Activated T-cell treated with anti-CD3 and anti-CD28 coated beads, Interleukin-2, amount 50 U/mL, for 48 hours (primary cell): ENCODE measurements at places on chromosomes 1 and 21.

DNA sequence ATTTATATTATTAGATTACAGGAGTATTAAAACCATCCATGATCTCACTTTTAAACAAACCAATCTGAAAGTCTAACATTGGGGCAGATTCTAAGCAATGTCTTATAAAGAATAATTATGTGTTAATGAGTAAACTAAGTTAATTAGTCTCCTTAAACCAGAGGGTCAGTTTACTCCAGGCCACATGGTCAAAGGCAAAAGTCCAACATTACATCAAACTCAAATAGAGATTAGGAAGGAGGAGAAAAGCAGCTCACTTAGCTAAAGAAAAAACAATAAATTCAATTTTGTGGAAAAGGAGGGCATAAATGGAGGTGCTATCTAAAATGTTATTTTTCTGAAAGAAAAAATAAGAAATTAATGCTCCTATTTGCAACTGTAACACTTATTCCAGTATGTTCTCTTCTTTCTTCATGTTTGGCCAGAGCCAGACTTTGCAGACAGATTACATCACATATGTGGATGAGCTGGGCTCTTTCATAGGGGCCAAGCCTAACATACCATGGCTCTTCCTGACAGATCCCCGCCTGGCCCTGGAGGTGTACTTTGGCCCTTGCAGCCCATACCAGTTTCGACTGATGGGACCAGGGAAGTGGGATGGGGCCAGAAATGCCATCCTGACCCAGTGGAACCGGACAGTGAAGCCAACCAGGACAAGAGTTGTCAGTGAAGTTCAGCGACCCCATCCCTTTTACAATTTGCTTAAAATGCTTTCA is 24.3 kb upstream of the FMO2 start:
- DNase-seq: no peak

DNA sequence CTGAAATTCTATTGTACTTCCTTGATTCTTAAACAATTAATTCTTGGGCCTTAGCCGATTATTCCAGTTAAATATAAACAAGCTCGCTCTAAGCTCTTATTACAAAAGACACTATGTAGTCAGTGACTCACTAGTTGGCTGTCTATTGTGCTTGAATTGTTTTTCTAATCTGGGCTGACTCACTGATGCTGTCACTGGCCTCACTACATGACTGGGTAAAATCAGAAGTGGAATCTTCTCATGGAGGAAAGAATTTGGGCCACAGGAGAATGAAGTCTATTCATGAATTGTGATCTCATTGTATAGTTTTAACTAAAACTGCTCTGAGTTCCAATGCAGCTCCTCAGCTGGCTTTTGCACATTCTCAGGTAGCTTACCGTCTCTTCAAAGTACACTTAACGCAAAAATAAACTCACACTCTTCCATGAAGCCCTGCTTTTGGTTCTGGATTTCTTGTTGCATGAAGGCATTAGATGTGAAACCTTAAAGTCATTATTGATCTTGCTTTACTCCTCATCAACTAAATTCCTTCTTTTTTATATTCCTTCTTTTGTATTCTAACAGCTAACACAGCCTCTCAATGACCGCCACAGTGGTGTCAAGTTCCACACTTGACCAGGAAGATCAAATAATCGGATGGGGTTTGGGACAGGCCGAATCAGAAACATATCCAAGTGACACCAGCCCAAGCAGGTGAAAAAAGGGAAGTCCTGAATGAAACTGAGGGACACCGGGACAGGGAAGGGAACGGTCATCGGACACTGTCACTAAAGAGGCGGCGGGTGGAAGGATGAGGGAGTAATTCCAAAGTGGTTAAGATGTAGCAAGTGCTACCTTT is 80.9 kb upstream of the LBR start:
- no peak for DNase-seq

DNA sequence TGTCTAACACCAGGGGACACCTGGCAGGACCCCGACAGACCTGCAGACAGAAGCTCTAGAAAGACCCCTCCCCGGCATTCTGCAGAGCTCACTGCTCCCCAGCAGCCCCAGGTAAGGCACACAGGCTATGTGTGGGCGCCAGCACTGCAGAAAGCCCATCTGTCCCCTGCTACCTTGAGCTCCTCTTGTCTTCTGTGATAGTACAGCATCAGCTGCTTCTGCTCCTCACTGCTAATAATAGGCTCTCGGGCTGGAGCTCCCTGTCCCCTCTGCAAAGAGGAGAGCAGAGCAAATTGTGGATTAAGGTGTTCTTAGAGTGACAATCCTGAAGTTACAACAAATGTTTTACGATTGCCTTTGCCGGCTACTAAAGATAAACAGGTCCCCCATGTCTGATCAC is 10.1 kb downstream of the CFAP298 start:
- DNase-seq: no peak

DNA sequence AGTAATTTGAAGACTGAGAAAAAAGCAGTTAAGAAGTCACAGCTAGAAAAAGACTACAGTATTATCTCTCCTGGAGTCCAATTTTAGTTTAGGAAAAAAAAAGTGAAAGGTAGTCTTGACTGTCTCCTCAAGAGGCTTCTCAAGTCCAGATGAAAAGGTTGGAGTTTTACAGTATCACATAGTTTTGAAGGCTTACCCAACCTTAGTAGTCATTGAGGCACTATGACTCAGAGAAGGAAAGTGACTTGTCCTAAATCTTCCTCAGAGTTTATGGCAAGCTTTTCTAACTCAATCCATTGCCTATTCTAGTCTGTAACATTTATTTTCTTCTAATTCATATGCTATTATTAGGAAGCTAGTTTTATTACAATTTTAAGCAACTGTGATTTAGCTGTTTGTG is 174.9 kb downstream of the DPYD start:
- no peak for DNase-seq

GRCh38 chr1:92439291-92439690 is 47.4 kb downstream of the GFI1 start:
- no peak for DNase-seq

DNA sequence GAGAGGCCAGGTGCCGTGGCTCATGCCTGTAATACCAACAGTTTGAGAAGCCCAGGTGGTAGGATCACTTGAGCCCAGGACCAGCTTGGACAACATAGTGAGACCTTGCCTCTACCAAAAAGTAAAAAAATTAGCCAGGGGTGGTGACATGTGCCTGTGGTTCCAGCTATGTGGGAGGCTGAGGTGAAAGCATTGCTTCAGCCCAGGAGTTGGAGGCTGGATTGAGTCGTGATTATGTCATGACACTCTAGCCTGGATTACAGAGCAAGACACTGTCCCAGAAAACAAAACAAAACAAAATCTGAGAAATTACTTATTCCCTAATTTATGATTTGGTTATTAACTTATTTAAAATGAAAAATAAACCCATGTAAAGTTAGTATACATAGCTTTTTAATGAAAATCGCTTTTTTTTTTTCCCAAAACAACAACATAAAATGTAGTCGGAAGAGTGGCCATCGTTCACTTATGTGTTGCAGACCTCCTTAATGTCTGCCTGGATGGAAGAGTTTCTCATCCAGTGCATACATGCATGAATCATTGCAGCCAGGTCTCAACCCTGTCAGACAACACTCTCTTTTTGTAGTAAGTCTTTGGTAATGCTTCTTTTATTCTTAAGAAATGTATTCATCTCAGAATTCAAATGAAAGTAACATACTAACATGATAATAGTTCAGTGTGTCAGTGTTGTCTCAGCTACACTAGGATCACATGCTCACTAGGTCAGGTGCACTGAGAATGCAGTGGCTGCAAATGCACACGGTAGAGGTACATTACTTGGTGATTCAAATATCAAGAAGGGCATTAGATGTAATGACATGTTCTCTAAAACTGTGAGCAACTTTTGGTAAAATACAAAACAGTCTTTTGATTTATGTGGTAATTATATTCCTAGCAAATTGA is 28.0 kb downstream of the ITSN1 start:
- no peak for DNase-seq

DNA sequence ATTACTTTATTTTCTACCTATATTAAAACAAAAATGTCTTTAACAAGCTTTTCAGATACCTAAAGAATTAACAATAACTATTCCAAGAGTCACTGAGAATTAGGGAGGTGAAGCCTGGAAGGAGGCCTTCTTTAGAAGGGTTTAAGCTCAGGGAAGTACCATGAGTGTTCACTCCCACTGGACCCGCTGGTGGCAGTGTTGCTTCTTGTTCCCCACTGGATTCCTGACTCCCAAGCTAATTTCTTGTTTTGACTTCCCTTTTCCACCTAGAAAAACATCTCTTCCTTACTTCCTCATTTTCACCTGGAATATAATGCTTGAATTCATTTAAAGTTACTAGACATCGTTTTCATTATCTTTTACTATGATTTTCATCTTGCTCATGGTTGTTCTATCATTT is 264.2 kb downstream of the HMCN1 start:
- DNase-seq: no peak

DNA sequence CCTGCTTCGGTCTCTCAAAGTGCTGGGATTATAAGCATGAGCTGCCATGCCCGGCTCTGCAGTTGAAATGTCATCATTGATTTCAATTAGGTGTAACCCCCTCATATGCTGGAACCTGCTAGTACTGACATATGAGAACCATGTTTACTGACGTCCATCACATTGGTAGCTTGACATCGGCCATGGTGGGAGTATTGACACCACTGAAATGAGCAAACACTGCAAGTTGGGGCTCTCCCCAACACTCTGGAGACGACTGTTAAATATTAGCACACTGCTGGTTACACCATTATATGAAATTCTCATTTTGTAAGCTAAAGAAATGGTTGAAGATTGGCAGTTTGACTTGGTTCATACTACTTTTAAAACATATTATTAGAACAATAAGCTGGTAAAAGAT is 63.7 kb downstream of the CNST start:
- DNase-seq: no peak

GRCh38 chr1:20329793-20330542 is 39.3 kb downstream of the VWA5B1 start:
- no peak for DNase-seq

DNA sequence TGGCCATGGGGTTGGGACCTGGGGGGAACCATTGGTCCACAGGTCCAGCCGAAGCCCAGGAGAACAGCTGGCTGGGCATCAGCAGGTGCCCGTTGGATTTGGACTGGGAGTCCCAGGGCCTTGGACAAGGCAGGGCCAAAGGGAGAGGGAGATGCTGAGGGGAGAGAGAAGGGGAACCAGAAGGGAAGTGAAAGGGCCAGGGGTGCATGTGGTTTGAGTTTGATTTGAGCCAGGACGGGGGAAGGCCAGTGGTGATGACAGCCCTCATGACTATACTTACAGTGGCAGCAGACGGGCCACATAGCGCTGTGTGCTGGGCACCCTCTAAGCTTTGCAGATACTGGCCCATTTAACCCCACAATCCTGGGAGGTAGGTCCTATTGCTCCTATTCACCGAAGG is 18.8 kb downstream of the AGRN start:
- no peak for DNase-seq

DNA sequence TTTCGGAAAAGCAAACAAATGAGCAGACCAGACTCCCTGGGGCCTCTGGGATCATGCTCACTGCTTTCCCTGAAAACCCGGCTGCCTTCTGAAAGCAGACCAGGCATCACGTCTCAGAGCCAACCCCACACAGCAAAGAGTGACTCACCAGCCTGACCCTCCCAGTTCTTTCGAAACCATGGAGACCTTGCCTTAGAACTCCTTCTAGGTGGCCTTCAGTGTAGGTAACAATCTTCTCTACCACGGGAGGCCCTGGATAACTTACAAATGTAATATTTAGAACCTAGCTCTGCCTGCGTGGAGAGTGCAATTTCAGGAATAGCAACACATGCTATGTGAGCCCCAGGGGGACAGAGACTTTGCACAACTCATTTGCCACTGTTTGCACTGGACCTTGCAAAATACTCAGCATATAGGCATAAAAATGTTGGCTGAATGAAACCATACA is 105.2 kb downstream of the SUSD4 start:
- DNase-seq: no peak

DNA sequence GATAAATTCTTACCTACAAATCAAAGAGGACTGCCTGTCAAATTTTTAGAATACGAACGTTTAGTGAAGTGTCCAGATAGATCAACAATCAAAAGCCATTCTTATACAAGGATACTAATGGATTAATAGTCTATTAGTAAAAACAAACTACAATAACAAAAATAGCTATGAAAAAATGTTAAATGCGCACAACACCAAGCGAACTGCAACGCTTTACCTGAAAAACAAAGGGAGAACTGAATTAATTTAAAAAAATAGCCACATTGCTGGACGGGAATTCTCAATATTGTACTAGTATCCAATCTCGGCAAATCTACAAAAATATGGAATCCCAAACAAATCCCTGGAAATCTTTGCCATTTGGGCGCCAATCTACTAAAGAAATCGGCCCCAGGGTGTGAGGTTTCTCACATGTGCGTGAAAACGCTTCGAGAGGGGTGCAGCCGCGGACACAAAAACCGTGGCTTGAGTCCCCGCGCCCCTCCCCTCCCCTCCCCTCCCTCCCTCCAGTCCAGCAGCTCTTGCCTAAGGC is 55.6 kb downstream of the TRAF5 start:
- no peak for DNase-seq

DNA sequence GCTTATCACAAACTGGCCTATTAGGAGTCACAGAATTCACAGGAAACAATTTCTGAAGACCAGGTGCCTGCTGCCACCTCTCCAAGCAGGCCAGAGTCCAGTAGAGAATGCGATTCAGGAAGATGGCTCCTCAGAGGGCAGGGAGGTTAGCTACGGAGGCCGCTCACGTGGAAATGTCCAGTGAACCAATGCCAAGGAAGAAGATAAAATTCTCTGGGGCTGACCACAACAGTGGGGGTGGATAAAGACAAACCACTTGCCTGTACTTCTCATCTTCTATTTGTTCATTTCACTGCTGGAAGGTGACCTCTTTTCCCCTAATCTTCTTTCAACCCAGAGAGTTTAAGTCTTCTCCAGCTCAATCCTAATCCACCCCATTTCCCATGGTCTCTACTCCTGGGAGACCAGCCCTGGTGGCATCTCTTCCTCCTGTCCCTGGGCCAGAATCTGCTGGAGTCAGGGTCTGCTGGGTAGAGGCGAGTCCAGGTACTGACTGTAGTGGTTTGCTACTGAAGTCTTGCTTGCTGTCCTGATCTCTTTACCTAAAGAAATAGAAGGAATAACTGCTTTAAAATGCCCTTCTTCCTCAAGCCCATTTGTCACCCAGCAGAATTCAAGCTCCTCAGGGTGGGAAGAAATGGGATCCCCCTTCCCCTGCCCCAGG is 3.2 kb downstream of the PSRC1 start:
- no peak for DNase-seq

DNA sequence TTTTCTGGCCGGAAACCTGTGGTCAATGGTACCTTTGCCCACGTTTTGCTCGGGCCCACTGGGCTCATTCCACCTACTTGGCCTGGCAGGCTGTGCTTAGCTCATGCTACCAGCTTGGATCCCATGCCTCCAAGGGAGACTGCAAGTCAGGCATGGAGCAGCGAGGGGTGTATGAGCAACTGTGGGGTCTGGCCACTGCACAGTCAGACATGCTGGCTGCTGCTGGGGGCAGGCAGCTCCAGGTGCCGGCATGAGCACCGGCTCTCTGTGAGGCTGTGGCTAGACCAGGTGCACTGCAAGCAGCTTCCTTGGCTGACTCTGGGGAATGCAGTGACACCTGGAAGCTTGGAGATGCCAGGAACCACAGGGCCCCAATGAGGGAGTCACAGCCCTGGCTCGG is 161.1 kb upstream of the DUSP10 start:
- DNase-seq: no peak

- no peak for DNase-seq
Observed at GRCh38 chr21:38942748-38943211, 137.1 kb downstream of the ETS2 start.

- no peak for DNase-seq
Observed at GRCh38 chr1:33443705-33444180, 12.8 kb upstream of the PHC2 start.
